Fibroblast of skin of left quadriceps (primary cell): ENCODE measurements at places on chromosomes 5 and 9.

GRCh38 chr5:153752890-153753289 is 262.4 kb downstream of the GRIA1 start:
- DNase-seq = no peak

DNA sequence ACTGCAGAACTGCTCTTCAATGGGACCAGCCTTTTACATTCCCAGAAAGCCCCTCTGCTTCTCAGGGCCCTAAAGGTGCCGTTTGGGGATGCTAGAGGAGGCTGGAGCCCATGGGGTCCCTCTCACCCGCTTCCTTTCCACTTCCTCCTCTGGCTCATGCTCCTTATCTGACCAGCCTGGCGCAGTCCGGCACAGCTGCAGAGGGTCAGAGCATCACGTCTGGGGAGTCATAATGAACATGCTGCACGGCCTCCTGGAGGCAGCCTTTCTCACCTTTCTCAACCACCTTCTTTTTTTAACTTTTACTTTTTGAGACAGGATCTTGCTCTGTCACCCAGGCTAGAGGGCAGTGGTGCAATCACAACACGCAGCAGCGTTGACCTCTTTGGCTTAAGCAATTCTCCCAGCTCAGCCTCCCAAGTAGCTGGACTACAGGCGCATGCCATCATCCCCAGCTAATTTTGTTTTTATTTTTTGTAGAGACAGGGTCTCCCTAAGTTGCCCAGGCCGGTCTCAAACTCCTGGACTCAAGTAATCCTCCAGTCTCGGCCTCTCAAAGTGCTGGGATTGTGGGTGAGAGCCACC is 15.1 kb upstream of the TCF7 start:
- no peak for DNase-seq

DNA sequence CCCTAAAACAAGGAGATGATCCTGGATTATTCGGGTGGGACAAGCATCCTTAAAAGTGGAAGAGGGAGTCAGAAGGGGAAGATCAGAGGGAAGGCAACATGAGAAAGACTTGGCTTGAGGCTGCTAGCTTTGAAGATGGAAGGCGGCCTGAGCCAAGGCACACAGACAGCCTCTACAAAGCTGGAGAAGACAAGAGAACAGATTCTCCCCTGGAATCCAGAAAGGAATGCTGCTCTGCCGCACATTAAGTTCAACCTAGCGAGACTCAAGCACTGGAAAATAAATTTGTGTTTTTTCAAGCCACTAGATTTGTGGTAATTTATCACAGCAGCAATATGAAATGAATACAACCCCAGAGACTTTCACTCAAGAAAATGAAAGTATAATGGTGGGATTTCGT is 17.9 kb downstream of the SLC36A3 start:
- no peak for DNase-seq

- DNase-seq = no peak
These were observed 57.8 kb upstream of the GOLPH3 start for GRCh38 chr5:32231929-32232328.

- DNase-seq = no peak
These were observed 78.0 kb downstream of the NRG2 start for GRCh38 chr5:139964994-139965565.

DNA sequence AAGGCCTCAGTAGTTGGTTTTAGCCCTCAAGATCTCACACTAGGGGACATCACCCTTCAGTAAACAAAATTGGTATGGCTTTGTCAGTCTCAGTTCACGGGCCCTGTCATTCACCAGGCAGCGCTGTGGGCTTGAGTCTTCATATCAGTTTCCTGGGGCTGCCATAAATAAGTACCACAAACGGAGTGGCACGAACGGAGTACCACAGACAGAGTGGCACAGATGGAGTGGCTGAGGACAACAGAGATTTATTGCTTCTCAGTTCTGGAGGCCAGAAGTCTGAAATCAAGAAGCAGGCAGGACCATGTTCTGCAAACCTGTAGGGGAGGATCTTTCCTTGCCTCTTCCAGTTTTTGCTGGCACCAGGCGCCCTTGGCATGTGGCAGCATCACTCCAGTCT is 37.5 kb downstream of the DYNC2I2 start:
- no peak for DNase-seq

DNA sequence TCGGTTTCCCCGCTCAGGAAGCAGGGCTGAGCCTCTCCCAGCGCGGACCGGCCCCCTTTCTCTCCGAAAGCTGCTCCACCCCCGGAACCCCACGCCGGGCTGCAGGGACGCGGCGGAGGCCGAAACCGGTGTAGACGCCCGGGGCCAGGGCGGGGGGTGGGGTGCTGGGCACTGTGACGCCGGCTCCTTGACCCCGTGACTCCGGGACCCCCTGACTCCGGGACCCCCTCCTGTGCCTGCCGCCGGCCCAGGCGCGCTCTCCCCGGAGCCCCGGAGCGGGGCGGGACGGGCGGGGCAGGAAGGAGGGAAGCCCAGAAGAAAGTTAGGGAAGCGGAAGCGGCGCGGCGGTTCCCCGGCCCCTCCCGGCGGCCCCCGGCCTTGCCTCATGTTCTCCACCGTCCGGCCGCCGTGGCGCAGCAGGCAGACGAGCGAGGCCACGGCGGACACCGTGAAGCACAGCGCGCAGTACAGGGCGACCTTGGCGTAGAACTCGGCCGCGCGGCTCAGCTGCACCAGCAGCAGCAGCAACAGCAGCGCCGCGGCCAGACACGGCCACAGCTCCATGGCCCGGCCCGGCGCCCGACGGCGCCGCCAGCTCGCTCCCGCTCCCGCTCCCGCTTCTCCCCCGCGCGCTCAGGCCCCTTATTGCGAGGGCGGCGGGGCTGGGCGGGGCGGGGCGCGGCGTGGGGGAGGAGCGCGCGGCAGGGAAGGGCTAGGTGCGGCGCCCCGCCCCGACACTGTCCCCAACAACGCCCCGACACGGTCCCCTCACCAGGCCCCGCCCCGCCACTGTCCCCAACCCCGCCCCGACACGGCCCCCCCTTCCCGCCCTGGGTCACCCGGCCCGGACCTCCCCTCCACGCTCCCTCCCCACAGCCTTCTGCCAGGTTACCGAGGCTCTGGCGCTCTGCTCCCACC is at the start of gene AGPAT2:
Gene AGPAT2 (minus strand): TSS at position 664 of the 918 bp plus-strand sequence. CDS start 100 bp downstream, at position 564.
- DNase-seq = no peak

GRCh38 chr5:33969572-33970452 is 14.7 kb downstream of the SLC45A2 start:
- DNase-seq = peak; percentile 32

- DNase-seq = peak; percentile 29
These were observed 190.1 kb downstream of the CWC27 start for GRCh38 chr5:64958757-64959391.

DNA sequence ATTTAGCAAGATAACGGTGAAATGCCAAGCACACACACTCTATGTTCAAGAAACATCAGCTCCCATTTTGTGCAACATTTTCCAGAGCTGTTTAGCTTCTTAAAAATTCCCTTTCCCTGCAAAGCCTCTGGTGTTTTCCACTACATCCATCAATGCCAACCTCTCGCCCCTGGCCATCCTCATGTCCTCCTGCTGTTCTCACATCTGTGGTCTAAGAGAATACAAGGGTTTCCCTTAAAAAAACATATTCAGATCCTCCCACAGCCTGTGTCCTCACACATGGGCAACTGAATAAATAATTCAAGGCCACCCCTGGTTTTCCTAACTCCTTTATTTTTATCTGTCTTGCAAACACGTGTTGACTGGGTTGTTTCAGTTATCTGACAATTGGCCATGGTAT is 70.3 kb downstream of the PAPPA start:
- DNase-seq = no peak

DNA sequence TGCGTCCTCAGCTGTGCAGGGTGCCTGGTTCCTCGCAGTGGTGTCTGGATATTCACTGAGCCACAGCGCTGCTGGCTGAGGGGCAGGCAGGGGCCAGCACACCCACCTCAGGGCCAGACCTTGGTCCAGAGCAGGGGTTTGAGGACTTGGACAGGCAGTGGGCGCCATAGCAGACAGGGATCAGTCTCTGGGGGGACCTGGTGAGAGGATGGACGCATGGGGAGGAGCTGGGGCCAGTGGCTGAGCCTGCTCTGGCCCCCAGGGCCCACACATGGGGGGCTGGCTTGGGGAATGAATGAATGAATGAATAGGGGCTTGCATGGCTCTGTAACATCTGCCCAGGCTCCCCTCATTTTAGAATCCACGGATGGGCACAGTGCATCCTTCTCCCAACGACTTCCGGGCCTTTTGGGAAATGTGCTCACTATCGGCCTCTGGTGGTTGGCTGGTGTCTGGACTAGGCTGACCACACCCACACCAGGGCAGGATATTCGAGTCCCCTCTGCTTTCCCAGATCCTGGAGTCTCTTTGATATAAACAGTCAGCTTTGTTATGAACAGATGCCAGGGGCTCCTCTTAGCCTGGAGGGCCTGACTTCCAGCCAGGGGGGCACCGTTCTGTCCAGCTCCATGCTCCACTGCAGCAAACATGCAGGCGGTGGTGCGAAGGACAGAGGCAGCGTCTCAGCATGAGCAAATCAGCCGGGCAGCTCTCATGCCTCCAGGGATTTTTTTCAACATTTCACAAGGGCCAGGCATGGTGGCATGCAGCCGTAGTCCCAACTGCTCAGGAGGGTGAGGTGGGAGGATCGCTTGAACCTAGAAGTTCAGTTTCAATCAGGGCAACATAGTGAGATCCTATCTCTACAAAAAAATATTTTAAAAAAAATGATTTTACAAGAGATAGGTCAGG is 62.6 kb downstream of the NEK6 start:
- peak; percentile 23 for DNase-seq

DNA sequence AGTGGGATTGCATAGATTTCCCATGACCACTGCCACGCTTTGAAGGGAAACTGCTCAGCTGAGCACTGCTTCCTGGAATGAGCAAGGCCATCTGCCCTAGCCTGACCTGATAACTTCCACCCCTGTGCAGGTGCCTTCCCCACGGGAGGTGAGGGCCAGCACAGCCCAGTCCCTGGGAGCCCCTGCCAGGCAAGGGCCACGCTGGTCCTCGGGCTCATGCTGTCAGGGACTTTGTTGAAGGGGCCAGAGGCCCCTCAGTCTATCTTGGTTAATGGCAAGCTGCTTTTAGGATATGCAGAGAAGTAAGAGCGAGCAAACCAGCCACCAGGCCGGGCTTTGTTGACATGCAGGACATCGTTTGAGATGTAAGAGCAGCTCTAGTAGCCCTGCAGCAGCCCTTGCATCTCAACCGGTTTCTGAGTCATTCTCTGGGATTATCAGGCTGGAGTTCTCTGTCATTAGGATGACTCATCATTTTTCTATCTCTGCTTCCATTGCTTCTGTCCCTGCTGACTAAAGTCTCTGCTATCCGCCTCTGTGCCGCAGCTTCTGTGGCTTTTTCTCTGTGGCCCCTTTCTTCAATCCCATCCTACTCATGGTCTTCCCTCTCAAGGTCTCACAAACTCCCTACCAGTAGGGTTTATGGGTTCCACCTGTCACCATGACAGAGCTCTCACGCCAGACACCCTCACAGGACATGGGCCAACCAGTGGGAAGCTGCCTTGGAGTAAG is 30.6 kb upstream of the IQGAP2 start:
- peak; percentile 86 for DNase-seq

GRCh38 chr5:561408-561807 is 37.2 kb upstream of the SLC9A3 start:
- no peak for DNase-seq

GRCh38 chr5:84113246-84114105 is 271.2 kb downstream of the EDIL3 start:
- no peak for DNase-seq

DNA sequence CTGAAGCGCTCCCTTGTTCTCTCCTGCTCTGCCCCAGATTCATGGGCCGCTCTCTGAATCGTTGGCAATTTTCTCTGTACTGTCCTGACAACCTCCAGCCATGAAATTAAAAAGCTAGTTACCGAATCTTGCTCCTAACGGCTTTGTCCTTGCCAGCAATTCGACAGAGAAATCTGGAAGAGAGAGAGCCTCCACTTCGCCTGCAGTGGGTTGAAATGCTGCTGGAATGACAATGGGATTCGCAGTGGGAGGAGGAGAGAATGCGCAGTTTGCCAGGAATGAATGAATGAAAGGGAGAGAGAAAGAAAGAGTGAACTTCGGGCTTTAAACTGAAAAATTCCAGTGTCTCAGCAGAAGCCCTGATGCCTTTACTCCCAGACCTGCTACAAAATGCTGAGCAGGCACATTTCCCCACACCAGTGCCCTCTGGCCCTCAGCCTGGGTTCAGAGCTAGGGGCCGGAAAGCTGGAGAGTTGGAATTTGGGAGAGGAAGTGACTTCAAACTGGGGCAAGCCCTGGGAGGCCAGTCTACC is 11.5 kb upstream of the BOD1 start:
- no peak for DNase-seq

- no peak for DNase-seq
These were observed 8.3 kb upstream of the ARHGEF28 start for GRCh38 chr5:73617510-73618279.

DNA sequence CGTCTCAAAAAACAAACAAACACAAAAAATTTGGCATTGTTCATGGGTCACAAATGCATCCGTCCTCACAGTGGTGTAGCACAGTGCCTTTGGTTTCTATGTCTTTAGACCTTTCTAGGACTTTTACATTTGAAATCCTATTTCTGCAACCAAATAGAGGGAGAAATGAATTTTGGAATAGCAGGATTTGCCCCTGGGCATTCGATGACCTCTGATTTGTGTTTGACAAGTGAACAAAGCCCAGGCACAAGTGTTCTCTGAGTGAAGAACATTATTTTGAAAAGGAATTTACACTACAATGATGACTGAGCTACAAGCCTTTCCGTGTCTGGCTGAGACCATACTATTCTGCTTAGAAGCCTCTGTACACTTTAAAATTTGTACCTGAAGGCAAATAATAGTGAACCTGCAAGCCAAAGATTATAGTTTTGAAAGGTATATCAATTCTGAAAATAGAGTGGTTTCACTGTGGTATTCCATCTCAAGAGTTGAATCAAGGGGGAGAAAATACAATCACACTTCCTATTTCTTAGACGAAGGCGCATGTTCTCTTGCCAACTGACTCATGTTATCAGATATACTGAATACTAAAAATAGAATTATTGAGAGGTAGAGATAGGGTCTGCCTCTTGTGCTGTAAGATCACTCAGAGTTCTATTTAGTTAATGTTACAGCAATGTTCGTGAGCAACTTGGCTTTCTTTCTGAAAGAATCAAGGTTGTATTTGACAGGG is 297.6 kb downstream of the KDM4C start:
- no peak for DNase-seq

DNA sequence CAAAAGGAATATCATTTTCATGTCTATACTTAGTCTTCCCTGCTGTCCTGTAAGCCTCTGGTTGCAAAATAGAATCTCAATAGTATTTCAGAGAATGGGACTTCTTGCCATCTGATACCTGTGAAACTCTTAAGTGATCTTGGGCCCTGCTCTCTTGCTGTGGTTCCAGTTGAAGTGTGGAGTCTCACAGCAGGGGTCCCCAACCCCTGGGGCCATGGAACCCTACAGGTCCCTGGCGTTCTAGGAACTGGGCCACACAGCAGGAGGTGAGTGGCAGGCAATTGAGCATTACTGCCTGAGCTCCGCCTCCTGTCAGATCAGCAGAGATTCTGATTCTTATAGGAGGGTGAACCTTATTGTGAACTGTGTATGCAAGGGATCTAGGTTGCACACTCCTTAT is 65.9 kb downstream of the ZSWIM6 start:
- no peak for DNase-seq

DNA sequence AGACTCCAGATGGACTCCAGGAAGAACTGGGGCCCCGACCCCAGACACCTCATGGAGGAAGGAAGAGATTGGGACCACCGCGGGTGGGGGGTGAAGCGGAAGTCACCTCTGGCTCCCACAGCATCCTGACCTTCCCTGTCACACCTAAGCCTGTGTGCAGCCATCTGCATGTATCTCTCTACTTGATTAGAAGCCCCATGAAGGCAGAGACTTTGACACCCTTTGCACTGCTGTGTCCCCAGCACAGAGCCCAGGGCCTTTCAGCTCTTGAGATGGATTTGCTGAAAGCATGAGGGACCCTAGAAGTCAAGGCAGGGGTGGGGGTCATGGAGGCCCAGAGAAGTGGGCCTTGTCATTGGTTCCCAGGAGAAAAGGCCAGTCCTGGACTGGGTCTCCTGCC is 2.8 kb upstream of the ENG start:
- DNase-seq = no peak
